ELF-1 (cell line): ENCODE measurements at places on chromosomes 11 and 22.

GRCh38 chr11:122229481-122230384 lies 113.7 kb upstream of the BLID start:
- DNase-seq, result peak; percentile 51

GRCh38 chr11:91263496-91264365 lies 960.9 kb upstream of the FAT3 start:
- no peak for DNase-seq

DNA sequence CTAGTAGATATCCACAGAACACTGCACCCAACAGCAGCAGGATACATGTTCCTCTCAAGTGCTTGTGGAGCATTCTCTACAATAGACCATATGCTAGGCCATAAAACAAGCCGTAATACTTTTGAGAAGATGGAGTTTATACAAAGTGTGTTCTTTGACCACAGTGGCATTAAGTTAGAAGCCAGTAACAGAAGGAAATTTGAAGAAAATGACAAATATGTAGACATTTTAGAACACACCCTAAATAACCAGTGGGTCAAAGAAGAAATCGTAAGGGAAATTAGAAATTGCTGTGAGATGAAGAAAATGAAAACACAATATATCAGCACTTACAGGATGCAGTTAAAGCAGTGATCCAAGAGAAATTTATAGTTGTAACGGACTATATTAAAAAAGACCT lies 163.4 kb downstream of the TBC1D22A start:
- DNase-seq, result no peak

DNA sequence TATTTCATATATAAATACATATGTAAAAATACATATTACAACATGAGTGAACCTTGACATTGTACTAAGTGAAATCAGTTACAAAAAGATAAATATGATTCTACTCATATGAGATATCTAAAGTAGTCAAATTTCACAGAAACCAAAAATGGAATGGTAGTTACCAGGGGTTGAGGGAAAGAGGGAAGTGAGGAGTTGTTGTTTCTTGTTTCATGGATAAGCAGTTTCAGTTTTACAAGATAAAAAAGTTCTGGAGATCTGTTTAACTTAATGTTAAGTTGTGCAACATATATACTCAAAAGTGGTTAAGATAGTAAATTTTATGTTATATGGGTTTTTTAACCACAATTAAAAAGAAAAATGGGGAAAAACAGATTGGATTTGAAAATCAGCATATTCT lies 107.7 kb downstream of the ELP4 start:
- no peak for DNase-seq

DNA sequence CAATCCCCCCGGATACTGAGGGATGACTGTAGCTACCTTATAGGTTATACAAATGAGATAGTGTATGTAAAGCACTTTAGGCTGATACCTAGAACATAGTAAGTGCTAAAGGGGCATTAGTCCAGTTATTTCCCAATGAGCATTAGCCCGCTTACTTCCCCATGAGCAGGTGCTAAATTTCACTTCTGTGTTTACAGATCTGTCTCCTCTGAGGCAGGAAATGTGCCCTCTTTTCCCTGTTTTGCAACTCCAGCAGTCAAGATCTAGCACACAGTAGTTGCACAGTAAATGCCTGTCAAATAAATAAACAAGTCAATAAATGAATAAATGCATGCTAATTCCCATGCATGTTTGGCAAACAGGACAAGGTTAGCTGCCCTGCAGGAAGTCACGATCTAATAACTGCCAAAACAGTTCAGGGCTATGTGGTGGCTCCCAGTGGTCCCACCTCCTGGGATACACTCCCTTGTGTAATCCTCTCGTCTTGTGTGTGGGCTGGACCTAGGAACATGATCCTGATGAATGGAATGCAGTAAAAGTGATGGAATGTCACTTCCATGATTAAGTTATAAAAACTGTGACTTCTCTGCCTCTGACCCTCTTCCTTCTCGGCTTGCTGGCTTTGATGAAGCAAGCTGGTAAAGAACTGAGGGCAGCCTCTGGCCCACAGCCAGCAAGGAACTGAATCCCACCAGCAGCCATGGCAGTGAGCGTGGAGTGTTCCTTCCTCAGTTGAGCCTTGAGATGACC lies 459.0 kb downstream of the SOX6 start:
- DNase-seq, result peak; percentile 19

GRCh38 chr11:121570453-121570852 lies 117.7 kb upstream of the SORL1-AS1 start:
- DNase-seq, result no peak

DNA sequence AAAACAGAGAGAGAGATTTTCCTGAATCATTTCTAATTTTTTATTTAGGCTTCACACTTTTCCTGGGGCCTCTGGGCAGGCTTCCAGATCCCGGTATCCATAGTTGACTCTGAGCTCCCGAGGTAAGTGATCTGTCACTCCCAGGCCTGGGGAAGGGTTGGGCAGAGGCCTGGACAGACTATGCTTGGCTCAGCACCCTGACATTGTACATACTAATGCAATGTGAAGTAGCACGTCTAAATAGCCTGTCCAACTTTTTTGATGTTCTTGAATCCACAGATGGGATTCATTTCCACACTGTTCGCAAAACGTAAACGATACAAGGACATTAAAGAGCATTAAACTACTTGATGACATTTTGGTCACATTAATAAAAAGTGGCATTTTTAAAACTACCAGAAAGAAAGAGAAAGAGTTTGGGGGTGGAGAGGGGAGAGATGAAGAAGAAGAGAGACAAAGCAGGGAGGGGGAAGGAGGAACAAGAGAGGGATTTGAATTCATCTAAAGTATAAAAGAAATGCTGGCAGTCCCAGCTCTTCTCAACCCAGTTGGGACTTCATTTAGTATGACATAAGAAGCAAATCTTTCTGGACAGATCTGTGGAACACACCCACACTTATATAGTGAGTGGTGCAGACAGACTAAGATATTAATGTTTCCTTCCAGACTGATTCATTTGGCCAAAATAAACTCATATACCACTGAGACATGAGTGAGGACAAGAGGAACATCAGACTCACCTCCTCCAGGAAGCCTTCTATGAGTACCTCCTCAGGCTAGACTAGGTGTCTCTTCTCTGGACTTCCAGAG lies 514.2 kb downstream of the SOX6 start:
- no peak for DNase-seq

DNA sequence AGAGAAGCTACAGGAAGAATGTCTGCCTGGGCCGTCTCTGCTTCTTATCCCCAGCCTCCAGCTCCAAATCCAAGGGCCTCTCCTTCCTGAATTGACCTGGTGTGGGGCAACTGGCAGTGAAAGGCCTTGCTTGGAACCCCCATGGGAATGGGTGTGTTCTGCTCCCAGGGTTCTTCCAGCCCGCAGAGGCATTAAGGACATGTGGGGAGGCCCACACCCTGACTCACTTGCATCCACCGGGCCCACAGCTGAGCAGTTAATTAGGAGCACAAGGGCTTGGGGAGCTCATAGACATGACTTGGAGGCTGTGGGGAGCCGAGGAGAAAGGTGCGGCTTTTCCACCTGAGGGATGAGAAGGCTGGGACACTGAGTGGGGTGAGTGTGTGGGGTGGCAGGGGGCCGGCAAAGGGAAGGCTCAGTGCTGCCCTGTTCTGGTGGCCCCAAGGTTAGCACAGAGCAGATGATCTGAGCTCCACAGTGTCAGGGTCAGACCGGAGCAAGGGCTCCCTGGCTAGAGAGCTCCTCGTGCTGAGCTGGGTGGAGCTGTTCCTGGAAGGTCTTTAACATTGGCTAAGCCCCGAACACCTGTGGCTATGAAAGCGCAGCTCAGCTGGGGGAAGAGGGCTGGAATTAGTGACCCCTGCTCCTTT lies 64.5 kb upstream of the NECTIN1 start:
- DNase-seq, result no peak

DNA sequence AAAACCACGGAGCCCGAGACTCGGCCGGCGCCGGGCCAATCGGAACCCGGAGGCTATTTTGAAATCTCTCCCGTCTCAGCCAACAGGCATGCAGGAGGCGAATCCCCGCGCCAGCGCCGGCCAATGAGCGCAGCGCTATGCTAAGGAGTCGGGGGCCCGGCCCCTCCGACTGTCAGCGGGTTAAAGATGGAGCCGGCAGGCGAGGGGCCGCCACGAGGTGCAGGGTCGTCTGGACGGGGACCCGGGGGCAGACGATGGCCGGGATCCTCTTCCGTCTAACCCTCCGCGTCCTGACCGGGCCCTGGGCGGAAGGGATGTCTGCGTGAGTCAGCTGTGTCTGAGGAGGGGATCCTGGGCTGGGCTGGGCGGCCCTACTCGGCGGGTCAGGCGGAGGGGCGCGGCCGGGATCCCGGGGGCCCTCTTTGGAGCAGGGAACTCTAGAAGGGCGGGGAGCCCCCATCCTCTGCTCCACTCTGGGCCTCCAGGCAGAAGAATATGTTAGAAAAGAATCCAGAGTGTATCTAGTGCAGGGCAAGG lies 10.0 kb downstream of the SDF2L1 start:
- peak; percentile 94 for DNase-seq

DNA sequence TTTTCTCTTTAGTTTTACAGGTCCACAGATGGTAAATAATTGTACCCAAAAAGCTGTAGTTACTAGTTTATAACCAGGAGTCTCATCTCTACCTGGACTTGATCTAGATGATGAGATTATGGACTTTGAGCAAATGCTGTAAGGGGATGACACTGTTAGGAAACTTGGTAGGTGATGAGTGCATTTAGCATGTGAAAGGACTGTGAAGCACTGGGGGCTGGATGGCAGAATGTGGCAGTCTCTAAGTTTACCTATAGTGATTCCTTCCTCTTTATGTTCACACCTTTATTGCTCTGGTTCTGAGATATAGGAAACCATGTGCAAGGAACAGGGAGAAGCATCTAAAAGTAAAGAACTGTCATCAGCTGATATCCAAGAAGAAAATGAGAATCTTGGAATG lies 230.7 kb upstream of the CHORDC1 start:
- DNase-seq, result no peak

- DNase-seq, result no peak
Observed at GRCh38 chr11:24093375-24093774, 403.5 kb upstream of the LUZP2 start.

GRCh38 chr11:15969281-15969680 lies 387.1 kb downstream of the SOX6 start:
- DNase-seq, result no peak

- no peak for DNase-seq
Observed at GRCh38 chr11:117671370-117671769, 125.6 kb downstream of the DSCAML1 start.

GRCh38 chr11:33437529-33437928 lies 180.3 kb downstream of the HIPK3 start:
- no peak for DNase-seq

DNA sequence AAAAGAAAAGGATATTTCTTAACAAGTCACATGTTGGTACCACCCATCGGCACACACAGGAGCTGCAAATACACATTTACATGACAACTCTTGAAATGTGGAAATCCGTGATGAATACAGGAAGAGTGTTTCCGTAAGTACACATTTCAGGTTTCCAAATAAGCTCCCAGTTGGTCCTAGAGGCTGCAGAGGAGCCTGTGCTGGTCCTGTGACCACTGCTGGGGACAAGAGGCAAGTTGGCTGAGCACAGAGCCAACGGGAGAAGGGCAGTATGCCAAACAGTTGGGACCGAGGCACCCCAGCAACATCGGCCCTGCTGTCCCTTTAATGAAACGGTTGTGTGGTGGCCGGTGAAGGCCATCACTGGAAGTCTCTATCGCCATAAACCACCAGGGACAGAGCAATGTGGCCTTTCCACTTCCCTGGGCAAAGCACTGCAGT lies 38.5 kb upstream of the ARFGAP3 start:
- DNase-seq, result no peak

GRCh38 chr11:9754010-9754471 lies 90.2 kb downstream of the SWAP70 start:
- no peak for DNase-seq

DNA sequence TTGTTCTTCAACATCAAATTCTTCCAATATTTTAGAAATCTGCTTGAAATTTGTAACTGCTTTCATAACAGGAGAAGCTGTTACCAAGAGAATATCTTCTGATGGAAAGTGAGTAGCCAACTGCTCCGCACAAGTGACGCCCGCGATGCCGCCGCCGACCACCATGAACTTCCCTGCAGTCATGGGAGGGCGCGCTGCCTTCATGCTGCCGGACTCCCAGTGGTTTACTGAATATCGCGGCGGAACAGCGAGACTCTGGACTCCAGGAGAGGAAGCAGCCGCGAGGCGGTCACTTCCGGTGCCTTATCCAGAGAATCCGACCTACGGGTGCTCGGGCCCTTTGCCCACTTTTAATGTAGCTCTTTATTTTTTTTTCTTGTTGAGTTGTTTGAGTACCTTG lies 190.6 kb downstream of the GUCY1A2 start:
- DNase-seq, result no peak

DNA sequence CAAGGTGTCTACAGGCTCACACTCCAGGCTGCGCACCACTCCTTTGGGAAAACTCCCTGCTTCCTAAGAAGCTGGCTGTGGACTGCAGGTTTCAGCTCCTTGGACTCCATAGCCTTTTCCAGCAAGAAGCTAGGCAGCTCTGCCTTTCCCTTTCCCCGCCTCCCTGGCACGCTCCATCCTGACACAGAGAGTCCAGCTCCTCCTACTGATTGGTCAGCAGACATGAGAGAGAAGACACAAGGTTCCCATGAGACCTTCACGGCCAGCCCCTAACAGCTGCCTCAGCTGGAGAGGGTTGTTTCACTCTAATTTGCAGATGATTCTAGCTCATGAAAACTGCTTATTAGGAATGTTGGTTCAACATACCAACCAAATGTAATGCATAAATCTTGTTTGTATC lies 27.6 kb downstream of the TENM4 start:
- DNase-seq, result peak; percentile 70

GRCh38 chr22:23604939-23605712 lies 25.0 kb upstream of the IGLL1 start:
- no peak for DNase-seq

GRCh38 chr11:1776944-1777715 lies 13.4 kb upstream of the CTSD start:
- DNase-seq, result no peak

- DNase-seq, result peak; percentile 83
Observed at GRCh38 chr11:8384199-8384821, 120.6 kb upstream of the LMO1 start.

DNA sequence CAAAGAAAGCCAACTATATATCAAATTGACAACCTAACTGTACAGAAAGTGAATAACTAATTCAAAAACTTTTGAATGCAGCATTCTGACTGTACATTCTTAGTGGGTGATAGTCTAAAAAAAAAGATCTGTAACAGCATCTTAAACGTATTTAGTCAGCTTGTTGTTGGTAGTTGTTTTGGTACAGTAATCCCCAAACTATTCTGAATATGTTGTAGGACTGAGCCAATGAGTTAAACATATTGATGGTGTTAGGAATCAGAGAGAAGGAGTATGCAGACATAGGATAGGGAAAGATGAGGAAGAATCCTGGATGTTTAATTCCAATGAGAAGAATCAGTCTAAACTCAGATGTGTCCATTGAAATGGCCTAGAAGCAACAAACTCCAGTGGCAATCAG lies 41.9 kb upstream of the KIRREL3 start:
- no peak for DNase-seq

GRCh38 chr11:35058669-35059434 lies 80.1 kb upstream of the CD44 start:
- no peak for DNase-seq

DNA sequence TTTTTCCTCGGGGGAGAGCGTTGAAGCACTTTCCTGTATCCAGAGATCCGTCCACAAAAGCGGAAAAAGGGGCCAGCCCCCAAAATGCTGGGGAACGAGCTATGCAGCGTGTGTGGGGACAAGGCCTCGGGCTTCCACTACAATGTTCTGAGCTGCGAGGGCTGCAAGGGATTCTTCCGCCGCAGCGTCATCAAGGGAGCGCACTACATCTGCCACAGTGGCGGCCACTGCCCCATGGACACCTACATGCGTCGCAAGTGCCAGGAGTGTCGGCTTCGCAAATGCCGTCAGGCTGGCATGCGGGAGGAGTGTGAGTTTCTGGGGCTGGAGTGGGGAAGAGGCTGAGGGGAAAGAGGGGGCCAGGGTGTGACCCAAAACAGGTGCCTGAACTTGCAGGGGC lies 2.6 kb downstream of the NR1H3 start:
- no peak for DNase-seq
